ENCODE measurements at places on chromosomes 12 and 14.

DNA sequence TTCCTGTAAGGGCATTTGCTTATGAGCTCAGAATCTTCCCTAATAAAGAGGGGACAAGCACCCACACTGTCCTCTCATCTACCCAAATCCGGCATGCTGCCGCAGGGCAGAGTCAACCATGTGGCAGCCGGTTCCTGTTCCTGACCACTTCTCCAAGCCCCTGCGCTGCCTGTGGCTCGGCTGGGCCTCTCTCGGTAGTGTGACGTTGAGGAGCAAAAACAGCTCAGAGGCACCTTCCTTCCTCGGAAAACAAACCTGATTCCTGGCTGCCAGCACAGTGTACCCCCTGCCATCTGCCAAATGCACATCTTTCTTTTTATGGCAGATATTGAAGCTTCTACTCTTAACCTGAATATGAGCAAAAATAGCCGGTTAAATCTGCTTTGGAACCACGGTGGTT, 50.5 kb downstream of the CFAP251 start:
- no peak for DNase-seq

DNA sequence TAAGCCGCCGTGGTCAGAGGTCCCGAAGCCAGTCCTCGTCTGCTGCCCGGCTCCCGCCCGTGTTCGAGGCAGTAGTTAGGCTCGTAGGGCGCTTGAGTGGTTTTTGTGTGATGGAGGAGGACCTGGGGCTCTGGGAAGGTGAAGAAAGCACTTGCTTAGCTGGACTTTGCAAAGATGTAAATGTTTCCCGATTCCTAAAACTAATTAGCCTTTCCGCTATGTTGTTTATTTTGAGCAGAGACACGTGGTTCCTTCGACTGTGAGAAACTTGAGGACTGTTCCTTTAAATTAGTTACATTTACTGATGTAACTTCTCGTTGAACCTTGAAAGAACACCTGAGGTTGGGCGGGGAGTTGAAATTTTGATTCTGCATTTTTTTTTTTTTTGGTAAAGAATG, 33.9 kb downstream of the MIA2 start:
- DNase-seq: no peak

DNA sequence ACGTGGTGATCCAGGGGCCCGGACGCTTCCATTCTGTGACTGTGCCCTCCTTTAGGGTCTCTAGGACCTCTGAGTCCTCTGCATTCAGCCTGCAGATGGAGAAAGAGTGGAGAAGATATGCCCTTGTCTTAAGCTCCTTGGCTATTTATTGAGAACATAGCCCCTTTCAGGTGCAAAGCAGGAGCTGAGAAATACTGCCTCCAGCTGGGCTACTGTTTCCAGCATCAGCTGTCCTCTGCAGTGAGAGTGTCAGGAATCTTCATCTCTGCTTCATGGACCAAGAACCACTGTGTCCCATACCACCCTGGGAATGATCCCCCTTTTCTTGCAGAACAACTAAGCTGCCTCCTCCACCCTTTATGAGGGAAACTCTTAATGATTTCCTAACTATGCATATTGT, 47.8 kb upstream of the CEP83 start:
- no peak for DNase-seq

DNA sequence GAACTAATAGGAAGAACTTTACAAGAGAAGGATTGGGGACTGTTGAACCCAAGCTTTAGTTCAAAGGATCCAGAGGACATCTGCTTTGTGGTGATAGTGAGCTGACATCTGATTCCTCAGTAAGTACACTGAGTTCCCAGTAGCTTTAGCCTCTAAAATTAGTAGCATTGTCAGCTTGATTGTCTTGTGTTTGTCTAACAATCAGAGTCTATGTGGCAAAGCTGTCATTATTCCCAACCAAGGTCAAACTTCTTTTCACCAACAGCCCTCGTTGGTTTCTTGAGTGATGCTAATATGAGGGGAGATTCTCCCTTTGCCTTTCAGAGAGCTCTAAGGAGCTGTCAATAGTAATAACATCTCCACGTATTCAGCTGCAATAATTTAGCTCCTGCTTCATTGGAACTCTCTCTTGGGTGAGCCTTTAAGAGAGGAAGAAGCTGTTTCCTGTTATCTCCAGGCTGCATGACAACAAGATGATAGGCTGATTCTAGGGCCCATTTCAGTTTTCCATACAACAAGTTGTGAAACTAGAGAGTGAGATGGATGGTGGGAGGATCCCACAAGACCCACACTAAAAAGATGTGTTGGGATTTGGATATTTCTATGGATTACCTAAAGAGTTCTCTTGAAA, 46.7 kb downstream of the TGFB3 start:
- DNase-seq: no peak

GRCh38 chr12:131381716-131382430, 329.0 kb upstream of the SFSWAP start:
- peak; percentile 45 for DNase-seq

DNA sequence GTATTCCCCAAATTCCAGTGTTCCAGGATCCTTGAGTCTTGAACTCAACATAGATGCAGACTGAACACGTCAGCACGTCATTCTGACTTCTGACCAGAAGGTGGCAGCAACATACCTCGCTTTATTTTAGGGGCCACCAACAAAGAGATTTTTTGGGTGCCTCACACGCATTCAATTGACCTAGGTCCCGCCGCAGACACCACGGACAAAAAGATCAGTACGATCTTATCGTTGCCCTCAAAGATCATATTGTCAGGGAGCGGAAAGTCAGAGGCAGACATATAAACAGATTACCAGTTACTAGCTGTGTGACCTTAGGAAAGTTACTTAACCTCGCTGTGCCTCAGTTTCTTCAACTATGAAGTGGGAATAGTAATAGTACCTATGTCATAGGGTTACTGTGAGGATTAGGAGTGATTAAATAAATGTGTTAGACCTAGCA, 6.5 kb upstream of the PRPH start:
- DNase-seq: peak; percentile 68

DNA sequence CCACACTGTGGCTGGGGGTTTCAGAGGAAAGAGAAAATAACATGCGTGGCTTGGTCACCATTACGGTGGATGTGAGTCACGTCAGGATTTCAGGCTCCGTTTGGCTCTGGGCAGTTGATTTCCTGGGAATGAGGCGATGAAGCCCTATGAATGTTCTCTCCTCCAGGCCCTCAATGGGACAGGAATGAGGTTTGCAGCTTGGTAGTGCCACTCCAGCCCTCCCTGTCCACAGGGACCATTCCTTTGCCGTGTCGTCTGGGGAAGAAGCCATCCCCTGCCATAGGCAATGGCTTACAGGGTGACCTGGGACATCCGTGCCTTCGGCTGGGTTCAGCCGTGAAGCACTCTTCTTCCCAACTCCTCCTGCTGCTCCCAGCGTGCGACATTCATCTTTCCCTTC, 95.0 kb downstream of the FBXL14 start:
- no peak for DNase-seq

- DNase-seq: no peak
Observed at GRCh38 chr14:102375119-102375518, 12.4 kb downstream of the TECPR2 start.

DNA sequence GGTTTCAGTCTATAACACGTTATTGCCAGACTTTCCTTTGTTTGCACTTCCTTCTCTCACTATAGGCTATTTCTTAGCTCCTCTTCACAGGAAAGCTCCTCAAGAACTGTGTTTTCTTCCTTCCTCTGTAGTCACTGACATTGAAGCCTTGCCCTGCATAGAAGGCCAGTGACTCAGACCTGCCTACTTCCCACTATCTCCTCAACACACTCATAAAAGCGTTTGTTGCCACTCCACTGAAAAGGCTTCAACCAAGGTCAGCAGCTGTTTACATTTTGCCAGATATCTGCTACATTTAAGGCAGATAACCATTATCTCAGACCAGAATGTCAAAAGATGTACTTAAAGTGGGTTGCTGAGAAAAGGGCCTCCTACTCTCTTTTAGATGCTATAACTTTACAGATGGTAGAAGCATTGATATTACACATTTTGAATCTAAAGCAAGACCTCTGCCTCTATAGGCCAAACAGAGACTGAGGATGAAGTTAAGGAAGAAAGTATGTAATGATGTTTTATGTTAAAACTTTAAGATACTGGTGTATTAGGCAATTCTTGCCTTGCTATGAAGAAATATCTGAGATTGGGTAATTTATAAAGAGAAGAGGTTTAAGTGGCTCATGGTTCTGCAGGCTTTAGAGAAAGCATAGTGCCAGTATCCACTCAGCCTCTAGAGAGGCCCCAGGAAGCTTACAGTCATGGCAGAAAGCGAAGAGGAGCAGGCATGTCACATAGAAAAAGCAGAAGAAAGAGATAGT, 233.3 kb upstream of the FLRT2 start:
- DNase-seq: no peak

DNA sequence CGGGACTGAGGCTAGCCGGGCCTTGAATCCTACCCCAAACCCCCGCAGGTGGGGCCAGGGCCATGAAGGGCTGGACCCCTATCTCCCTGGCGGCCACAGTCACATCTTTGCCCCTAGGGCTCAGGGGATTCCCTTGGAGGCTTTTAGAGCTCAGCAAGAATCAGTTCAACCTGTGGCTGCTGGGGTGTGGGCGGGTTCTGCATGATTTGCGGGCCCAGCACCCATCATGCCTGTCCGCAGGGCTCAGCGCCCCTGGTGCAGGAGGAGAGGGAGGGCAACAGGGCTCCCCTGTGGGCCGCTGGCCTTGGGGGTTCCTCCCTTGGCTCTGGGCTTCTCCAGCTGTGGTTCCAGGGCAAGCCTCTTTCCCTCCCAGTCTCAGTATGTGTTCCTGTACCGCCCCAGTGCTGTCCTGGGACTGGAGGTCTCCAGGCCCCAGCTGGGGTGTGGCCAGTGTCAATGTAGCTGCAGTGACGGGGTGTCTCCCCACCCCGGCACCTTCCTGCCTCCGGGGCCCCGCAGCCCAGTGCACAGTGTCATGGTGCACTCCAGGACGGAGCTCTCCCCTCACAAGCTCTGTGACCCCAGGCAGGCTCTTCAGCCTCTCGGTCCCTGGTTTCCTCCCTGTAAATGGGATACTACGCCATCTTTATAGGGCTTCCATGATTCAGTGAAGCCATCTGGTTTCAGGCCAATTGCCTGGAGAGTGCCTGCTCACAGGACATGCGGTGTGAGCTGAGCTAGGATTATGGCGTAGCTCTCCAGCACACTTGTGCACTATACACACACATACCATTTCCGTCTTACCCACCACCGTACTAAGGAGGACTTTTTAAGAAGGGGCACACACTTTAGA, 9.9 kb upstream of the LBHD2 start:
- DNase-seq: peak; percentile 63

GRCh38 chr12:122852336-122853275, 17.3 kb downstream of the HIP1R start:
- no peak for DNase-seq

DNA sequence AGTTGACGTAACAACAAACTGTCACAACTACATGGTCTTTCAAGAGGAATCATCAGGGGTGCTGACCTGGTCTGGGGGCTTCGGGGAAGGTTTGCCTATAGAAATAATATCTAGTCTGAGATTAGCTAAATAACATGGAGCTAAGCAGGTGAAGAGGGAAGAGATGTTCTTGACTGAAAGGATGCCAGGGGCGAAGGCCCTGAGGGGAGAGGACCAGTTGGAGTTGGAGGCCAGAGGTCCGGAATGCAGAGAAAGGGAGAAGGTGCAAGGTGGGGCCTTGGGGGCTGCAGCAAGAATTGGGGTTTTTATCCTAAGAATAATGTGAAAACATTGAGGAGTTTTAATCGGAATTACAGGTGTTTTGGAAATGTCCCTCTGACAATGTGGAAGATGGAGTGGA, 68.5 kb upstream of the RIC8B start:
- no peak for DNase-seq

GRCh38 chr14:50829489-50830043, 1.4 kb downstream of the NIN start:
- no peak for DNase-seq

DNA sequence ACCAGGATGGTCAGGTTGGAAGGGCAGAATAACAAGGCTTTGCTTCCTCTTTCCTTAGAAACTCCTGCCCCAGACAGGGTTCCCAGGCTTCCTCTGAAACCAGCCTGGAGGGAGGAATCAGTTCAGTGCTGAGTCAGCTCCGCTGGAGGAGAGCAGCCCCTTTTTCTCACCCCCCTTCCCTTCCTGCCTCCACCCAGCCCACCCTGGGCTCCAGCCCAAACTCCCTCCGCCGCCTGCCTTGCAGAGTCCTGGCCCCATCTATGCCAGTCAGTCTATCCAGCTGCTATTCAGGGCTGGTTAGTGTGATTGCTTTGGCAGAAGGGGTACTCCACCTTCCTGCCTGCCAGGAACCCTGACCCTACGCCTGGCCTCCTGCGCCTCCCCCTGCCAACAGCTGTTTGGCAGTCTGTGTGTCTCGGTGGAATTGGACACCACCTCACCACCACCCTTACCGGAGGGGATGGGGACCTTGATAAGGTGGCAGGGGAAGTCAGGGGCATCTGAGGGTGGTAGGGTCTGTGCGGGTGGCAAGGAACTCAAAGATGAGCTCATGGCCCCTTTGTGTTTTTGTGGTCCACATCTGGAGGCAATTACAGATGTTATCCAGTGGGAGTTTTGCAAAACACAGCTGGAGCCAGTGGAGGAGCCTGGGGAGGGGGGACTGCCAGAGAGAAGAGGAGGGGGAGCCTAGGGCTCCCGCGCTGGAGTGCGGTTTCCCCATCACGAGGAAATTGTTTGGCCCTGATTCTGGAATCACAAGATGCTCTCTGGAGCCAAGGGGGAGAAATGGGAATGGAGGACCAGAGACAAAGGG, 12.2 kb downstream of the MMP14 start:
- peak; percentile 95 for DNase-seq

- DNase-seq: no peak
Observed at GRCh38 chr12:117857632-117858612, 110.9 kb downstream of the KSR2 start.

DNA sequence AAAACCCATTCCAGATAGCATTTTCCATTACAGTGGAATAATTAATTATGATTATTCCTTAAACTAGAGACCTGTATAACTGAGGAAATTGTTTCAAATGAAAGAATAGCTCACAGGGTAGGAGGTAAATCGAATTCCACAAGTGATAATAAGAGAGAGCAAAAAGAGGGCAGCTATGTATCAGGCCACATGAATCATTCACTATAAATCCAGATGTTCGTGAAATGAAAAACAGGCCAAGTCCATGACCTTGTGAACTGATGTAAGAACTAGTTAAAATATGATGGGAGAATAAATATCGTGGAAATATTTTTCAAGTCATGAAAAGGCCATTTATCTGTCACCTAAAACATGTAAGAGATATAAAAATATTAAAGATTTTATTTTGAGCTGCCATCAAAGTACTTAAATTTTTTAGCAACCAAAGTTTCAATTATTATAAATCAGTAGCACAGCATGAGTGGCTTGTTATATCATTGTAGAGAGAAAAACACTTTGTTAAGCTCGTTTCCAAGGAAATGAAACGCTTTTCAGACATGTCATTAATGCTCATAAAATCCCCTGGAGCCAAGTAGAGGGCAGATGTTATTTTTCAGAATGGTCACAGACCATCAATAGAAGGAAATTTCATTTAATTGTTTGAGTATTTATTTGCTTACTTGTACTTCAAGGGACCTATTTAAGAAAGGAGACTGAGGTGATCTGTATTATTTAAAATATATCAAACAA, 120.6 kb upstream of the CDKN3 start:
- no peak for DNase-seq

GRCh38 chr12:17588968-17589367, 501.0 kb downstream of the RERGL start:
- no peak for DNase-seq

- DNase-seq: no peak
Observed at GRCh38 chr12:40688085-40688725, 4.0 kb upstream of the CNTN1 start.

GRCh38 chr14:52391881-52392615, 77.9 kb downstream of the PTGER2 start:
- DNase-seq: no peak

Measured in sigmoid colon (tissue), 7 donors.